Non-pigmented ciliary epithelial cell (primary cell): ENCODE measurements at places on chromosomes 4 and X.

DNA sequence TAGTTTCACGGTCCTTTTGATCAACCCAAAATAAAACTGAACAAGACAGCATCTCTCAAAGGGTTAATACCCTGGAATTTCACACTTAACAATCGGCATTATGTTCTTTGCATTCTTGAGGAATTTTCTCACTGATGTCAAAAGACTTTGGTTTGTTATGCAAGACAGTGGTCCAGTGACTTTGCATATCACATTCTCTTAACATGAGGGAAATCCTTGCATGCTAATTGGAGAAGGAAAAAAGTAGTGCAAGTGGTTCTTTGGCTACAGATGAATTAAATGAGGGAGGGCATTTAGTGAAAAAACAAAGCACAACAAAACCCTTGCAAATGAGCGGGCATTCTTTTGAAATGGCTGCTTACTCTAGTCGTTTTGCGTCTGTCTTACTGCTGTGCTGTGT lies 105.1 kb upstream of the LIMCH1 start:
- peak; percentile 56 for DNase-seq

GRCh38 chr4:123904882-123905281 lies 508.3 kb downstream of the SPRY1 start:
- no peak for DNase-seq

DNA sequence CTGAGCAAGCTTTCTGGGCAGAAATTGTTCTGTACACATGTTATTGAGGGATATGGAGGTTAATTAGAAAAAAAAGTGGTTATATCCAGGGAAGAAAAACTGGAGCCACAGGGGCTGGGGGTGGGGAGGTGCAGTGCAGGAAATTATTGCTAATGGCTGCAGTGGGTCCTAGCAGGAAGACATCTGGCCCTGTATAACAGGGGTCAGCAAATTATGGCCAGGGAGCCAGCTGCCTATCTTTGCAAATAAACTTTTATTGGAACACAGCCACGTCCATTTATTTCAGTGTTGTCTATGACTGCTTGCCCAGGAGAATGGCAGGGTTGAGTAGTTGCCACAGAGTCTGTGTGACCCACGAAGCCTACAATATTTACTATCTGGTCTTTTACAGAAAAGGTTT lies 23.4 kb upstream of the PRPS2 start:
- no peak for DNase-seq

DNA sequence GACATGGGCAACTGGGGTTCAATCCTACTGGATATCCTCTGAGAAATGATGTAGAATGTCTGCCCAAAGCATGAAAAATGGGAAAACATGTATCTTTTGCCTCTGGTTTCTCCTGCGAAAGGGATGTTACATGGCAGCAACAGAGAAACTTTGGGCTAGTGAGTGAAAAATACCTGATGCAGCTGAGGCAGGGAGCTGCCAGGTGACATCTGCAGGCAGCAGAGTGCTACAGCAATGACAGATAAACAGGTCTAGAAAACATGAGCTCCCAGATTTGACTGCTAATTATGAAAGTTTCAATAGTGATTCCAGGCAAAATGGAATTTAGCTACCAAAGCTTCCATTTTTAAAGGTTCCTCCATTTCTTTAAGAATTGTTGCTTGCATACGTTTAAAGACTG lies 4.8 kb upstream of the CXCL1 start:
- no peak for DNase-seq

GRCh38 chr4:112817933-112818593 lies 181.1 kb downstream of the LARP7 start:
- peak; percentile 86 for DNase-seq

DNA sequence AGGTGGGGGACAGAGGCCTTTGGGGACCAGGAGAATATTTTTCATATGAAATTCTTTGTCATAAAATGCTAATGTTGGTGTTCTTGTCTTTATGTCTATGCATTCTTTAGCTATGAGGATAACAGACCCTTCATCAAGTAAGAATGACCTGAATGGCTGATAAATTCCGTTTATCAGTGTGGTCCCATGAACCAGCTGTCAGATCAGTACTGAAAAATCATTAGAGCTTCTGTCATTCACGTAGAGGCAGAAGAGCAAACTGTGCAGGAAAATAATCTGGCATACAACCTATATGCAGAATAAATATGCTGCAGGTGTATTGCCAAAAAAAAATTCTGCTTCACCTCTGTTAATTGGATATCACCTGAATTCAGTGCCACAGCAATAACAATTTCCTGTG lies 828.6 kb downstream of the ADGRL3 start:
- no peak for DNase-seq

DNA sequence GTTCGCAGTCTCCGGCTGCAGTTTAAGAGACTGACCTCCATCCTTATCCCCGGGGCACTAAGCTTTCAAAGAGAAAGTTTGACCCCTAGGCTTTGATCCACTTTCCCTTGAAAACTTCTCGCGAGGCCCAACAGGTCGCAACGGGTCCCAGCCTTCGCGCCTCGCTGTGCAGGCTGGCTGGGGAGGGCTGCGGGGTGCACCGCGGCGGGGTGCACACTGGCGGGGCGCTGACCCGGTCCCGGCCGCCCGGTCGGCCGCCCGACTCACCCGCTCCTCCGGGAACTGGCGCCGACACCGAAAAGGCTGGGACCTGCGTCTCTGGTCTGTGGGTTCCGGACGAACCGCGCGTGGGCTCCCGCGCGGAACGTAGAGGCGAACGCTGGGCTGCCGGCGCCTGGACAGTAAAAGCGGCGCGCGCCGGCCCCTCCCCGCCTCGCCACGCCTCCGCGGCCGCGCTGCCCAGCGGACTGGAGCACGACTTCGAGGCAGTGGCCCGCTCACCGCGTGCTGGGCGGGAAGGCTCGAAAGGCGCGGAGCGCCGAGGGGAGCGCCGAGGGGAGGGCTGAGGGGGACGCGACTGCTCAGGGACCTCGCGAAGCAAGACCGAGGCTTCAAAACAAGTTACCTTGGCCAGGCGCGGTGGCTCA lies at the start of gene TAF7L:
TSS of gene TAF7L (minus strand) at position 378 of the 647 bp plus-strand sequence. CDS start 3,791 bp downstream, outside the sequence.
- DNase-seq = no peak

- no peak for DNase-seq
Observed at GRCh38 chr4:101068115-101068514, 279.2 kb downstream of the PPP3CA start.

DNA sequence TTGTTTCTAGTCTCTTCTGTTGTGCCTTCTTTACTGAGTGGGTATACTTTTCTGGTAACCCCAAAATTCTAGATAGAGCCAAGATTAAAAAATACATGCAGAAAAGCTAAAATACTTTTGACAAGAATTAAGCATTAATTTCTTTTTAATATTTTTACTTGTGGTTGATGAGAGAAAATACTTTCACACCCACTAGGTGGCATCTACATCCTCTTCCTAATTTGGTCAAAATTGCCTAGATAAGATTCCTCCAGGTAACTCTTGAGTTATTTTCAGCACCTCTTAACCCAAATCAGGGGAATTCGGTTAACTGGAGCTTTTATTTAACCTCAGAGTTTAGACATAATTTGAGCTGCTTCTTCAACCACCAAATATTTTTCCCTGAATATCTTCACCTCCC lies 28.4 kb upstream of the COX7B2 start:
- no peak for DNase-seq

GRCh38 chr4:3792813-3793212 lies 26.6 kb downstream of the ADRA2C start:
- no peak for DNase-seq

GRCh38 chr4:24605216-24605615 lies 20.9 kb upstream of the DHX15 start:
- DNase-seq = no peak

- DNase-seq = no peak
Observed at GRCh38 chr4:130147641-130148040, 1051.7 kb downstream of the C4orf33 start.

DNA sequence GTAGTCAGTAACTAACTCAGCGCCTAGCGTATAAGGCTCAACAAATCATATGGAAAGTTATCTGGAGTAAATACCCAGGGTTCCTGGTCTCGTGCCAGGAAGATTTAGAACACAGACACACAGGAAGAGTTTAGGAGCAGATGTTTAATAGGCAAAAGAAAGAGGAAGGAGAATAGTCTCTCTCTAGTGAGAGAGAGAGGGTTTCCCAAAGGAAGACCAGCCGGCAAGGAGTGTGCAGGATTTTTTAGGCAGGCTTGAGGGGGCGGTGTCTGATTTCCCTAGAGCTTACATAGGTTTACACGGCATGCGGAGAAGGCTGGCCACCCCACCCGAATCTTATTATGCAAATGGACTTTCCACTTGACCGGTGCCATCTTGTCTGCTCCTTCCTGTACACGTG lies 284.0 kb upstream of the FRG1 start:
- no peak for DNase-seq

GRCh38 chr4:99389606-99390005 lies 37.1 kb upstream of the ADH1C start:
- DNase-seq = no peak

DNA sequence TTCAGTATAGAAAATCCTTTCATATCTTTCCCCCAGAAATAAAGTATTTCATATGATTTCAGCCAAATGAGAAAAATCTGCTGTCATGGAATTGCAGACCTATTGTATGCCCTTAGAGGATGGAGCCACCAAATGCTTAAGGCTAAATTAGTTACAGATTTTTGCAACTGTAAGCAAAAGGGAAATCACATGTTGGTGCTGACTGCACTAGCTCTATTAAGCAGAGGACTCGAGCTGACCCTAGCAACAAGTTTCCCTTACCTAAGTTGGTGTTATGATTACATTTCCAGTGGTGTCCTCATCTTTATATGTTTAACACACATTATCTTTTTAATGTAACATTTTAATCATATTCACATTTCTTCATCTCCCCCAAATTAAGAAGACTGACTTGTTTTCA lies 58.3 kb upstream of the DOCK11 start:
- DNase-seq = no peak

- no peak for DNase-seq
Observed at GRCh38 chr4:153383131-153383530, 38.6 kb downstream of the MND1 start.

DNA sequence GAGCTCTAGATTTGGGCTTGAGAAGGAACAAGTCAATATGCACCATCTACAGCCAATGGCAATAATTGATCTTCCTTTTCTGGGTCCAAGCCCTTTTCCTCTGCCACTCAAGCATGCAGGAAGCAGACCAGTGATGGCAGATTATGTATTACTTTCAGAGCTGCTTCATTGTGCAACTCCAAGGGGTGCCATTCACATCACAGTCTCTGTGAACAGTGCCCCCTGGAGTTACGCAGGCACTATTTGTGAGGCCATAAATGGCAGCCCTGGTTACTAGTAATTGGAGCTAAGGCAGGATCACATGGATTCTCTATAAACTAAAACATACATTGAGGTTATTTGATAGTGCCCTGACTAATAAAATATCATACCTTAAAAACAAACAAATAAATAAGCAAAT lies 313.4 kb upstream of the SLC7A11 start:
- DNase-seq = no peak

DNA sequence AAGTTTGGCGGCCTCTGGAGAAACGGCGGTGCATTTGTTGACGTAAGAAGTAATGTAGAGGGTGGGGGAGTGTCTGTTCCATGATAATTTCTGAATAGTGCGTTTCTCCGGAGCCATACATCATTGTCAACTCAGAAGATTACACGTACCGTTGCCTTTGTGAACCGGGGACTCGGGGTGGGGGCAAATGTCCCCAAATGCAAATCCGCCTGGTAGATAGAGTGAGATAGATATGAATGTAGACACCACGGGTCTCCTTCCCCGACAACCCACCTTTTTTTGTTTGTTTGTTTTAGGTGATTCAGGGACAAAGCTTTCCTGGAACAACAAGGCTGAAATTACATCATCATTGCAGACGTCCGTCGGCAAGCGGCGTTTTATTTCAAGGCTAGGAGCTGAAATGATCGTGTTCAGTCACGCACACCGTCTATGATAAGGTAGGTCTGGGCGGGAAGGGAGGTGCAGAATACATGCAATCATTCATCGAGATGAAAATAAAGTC lies 96.0 kb upstream of the PPP2R3B start:
- DNase-seq = no peak

- no peak for DNase-seq
Observed at GRCh38 chrX:154417157-154417556, 5.8 kb downstream of the TAFAZZIN start.

DNA sequence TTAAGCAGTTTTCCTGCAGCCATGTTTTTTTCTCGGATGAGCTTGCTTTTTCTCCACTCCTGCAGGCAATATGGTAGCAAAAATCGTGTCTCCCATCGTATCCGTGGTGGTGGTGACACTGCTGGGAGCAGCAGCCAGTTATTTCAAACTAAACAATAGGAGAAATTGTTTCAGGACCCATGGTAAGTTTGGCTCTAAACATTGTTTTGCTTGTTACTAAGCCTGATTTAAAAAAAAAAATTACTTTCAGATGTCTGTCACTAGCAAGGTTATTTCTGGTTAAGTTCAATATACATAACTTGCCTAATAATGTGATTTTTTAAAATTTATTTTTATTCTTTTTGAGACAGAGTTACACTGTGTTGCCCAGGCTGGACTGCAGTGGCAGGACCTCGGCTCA lies 17.5 kb upstream of the GYG2 start:
- no peak for DNase-seq

- no peak for DNase-seq
Observed at GRCh38 chr4:39472396-39472795, 13.5 kb downstream of the LIAS start.

- no peak for DNase-seq
Observed at GRCh38 chr4:2771264-2771663, 15.1 kb upstream of the TNIP2 start.

DNA sequence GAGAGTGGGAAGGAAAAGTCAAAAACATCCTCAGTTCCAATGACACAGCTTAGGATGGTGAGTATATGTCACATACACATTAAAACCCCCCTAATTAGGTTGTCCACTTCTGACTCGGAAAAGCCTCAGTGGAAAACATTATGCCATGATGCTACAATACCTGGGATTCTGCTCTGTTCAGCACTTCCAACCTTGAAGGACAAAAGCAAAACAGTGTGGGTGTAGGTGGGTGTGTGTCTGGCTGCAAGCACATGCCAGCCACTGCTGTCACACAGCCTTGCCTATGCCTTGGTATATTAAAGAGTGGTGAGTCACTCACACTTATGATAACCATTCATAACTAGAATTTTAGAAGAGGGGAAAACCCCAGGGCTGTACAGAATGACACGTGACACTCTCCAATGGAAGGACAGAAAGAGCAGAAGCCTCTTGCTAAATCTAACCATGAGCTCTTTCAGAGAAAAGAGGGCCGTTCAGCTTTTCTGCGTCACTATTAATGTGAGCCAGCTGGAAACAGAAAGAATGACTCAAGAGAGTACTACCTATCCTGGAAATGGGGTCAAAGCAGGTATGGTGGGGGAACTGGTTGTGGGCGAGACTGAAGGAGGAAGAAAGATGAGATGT lies 159.6 kb downstream of the TET2 start:
- no peak for DNase-seq

DNA sequence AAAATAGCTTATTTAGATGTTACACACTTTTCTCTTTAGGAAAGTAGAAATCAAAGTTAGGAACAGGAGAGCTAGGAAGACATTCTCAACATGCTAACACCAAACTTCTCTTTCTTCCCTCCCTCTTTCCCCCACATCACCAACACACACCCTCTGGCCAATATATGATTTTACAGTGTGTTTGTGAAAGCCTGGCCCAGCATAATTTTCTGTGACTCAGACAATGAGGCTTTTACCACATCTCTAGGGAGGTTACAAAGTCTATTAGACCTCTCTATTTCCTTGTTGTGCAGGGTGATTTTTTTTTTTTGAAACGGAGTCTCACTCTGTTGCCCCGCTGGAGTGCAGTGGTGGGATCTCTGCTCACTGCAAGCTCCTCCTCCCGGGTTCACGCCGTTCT lies 189.9 kb downstream of the AASDH start:
- no peak for DNase-seq
